ENCODE measurements at places on chromosomes 12 and 14.
A peak's percentile ranks its signal among the peaks of the same experiment; 100 is the strongest.

- DNase-seq: no peak
Observed at GRCh38 chr14:51540364-51540763, 111.3 kb upstream of the FRMD6 start.

DNA sequence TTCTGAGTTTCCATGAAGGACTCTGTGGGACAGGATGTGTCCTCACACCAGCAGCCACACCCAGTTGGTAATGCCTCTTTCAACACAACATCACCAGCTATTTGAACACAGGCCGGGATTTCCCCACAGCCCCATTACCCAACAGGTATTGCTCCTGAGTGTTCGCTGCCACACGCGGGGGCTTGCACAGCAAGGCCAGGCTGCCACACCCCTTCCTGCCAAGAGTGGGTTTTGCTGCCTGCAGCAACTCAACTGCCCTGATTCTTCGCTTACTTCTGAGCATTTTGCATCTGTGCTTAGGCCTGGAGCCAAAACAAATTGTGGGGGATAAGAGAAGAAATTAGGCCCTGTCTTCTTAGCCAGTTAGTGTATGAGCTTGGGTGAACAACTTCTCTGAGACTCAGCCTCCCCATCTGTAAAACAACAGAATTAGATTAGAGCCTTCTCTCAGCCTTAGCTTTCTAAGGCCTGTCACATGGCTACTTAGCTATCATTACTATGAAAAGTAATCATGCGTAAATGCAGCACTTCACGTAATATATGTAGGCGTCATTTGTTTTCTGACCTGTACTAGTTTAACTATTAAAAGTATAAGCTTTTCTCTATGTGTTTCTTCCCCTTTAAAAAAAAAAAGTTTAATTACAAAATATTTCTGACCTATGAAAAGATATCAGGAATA is 20.0 kb downstream of the CKAP4 start:
- DNase-seq: peak; percentile 59

DNA sequence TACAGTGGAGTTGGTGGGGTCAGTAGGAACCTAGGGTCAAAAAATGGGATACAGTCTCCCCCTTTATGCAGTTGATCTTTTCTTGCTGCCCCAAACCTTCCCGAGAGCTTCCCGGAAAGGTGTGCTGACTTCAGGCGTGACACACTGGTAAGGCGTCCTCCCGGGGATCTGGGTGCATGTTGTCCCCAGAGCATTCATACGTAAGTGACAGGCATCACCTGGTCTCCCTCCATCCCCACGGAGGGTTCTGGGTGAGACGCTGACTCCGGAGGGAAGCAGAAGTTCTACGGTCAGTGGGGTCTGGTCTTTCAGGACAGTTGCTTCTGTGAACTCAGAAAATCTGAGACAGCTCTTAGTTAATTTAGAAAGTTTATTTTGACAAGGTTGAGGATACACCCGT is 159.6 kb upstream of the RTL1 start:
- no peak for DNase-seq

DNA sequence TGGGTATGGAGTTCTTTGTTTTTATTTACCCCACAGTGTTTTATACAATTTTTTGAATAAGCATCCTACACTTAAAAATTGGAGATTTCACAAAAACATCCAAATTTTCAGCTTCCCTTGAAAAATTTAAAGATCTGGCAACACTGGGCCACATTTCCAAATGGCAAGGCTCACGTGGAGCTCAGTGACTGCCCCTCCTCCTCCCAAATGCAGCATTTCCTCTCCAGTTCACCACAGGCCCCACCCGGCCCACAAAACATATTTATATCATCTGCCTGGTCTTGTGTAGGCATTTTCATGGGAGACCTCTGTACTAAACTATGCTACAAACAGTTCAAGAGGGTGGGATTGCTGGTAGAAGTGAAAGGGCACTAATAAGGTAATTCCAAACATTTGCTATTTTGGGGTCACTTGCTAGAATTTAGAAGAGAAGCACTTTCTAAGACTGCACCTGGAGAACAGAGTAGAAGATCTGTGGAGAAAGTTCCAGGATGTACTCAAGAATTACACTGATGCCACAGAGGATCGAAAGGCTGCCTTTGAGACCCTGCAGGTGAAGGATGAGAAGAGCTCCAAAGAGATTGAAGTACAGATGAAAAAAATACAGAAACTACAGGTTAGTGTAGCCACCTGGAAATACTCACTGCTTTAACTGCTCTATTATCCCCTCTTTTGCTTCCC is 7.3 kb downstream of the FKBP11 start:
- no peak for DNase-seq

DNA sequence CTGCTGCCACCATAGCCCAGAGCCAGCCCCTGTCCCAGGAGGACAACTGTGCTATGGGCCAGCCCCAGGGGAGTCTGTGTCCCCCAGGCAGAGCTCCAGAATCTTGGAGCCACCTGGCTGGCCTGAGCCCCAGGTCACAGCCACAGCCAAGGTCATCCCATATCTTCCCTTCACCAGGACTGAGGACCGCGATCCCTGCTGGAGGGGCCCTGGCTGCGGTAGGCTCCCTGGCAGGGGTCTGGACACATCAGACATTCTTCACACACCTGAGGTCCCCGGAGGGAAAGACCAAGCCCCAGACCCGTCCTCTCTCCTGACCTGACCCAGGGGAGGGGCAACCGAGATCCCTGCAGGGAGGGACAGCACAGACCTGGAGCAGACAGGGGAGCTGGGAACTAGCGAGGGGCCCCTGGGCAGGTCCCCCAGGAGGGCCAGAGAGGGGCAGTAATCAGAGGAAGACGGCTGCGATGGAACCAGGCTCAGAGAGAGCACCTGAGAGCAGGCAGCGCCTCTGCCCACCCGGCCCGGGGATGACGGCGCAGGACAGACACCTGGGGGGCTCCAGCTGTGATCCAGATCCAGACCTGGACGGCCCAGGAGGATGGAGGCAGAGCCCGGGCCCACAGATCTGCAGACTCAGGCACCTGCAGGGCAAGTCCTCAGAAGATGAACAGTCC is 103.2 kb upstream of the EIF5 start:
- DNase-seq: no peak

DNA sequence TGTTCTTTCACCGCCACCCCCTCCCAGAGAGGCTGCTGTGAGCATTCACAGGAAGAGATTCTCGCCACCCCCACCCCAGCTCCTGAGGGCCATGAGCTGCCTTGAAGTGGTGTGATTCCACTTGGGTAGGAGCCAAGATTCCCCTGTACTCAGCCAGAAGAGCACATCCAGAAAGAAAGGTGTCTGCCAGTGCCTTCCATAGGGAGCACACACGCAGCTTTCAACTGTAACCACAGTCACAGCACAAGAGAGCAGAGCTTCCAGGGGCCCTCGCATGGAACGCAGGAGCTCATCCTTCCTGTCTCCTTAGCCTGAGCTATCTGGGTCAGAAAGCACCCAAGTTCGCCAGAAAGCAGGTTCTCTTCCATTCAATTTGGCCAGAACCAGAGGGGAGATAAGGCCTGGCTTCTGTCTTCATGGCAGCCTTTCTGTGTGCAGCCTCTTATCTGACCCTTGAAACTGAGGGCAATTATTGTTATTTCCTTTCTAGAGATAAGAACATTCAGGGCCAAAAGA is 66.6 kb upstream of the SCN8A start:
- no peak for DNase-seq

DNA sequence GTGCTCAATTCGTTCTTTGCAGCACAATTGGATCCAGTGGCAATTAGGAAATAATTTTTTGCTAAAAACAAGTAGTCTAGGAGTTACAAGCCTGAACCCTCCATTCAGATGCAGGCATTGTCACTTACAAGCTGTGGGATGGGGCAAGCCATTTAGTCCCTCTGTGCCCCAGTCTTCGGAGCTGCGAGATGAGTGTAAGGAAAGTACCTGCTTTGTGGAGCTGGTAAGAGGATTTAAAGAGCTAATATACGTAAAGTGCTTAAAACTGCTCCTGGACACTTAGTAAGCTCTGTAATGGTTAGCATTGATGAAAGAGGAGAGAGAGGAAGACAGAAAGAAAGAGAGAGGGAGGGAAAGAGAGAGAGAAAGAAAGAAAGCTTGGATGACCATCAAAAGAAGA is 112.5 kb downstream of the LGMN start:
- DNase-seq: no peak

DNA sequence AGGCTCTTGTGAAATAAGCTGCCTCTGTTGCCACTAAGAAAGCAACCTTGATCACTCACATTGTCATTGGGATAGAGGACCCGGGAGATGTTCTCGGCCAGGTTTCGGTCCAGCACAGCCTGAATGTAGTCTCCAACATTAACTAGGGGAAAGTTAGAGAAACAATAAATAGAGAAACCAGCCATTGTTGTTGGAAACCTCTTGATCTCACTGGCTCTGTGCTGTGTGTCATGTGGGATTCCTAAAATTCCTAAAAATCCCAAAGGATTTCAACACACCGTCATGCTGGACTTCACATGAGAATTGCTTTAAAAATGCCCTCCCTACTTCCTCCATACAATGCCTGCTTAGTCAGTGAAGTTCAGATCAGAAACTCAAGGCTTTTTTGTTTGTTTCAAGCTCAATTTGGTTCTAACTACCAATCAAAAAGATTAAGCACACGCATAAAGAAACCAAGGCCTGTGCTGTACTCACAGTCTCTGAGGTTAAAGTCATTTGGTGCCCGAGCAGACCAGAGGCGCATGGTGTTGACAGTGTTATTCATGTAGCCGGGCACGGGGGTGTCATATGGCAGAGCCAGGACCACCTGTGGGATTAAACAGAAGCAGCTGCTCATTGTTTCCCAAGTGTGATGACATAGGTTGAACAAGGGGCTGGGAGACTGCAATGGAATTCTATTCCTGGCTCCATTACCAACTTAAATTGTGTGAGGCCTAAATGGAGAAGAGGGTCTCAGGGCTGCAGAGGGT is 23.6 kb downstream of the PYGL start:
- DNase-seq: no peak

DNA sequence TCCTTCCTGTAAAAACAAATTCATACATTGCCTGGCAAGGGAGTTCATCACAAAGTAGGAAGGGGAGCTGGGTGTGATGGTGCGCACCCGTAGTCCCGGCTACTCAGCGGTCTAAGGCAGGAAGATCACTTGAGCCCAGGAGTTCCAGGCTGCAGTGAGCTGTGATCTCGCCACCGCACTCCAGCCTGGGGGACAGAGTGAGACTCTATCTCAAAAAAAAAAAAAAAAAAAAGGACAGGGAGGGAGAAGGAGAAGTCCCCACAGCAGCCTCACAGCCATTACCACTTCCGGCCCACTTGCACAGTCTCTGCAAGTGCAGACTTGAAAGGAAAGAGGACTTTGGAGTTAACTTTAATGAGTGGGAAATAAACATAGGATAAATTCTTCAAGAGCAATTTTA is 121.0 kb downstream of the FBXL14 start:
- no peak for DNase-seq

DNA sequence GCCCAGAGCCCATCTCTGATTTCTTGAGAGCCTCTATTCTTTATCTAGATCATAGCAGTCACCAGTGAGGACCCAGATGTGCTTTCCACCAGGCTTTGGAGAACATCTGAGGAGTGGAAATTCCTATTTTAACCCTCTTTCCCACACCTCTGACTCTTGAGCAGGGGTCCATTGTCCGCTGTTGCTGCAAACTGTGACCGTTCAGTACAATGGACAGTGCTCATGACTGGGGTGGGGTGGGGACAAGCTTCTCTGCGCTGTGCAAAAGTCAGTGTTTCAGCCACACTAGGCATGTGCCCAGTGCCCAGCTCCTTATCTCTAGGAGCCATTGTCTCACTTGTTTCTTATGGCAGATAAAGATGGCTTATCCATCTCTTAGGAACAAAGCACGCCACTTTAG is 16.9 kb upstream of the KRT7 start:
- DNase-seq: peak; percentile 28

- peak; percentile 53 for DNase-seq
Observed at GRCh38 chr12:542395-543113, 82.8 kb downstream of the B4GALNT3 start.

- no peak for DNase-seq
Observed at GRCh38 chr12:82187595-82187994, 170.6 kb downstream of the CCDC59 start.

DNA sequence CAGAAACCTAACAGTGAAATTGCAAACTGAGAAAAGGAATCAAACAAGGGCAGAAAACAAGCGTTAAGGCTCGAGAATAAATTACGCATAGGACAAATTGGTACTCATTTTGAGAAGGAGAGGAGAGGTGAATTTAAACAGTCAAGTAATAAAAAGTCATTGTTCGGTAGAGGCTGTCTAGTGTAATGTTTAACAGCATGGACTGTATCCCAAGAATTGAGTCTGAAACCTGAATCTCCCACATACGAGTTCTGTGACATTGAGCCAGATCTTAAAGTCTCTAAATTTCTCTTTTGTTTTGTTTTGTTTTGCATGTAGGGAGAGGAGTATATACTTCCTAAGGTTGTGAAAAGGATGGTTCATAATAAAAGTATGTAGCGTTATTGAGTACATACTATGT is 216.5 kb upstream of the BTG1 start:
- DNase-seq: no peak

GRCh38 chr12:105384916-105385535 is 54.5 kb downstream of the C12orf75 start:
- DNase-seq: no peak

- no peak for DNase-seq
Observed at GRCh38 chr12:93447555-93448290, 6.0 kb upstream of the UBE2N start.

- no peak for DNase-seq
Observed at GRCh38 chr12:58931518-58931917, 11.2 kb upstream of the LRIG3 start.

DNA sequence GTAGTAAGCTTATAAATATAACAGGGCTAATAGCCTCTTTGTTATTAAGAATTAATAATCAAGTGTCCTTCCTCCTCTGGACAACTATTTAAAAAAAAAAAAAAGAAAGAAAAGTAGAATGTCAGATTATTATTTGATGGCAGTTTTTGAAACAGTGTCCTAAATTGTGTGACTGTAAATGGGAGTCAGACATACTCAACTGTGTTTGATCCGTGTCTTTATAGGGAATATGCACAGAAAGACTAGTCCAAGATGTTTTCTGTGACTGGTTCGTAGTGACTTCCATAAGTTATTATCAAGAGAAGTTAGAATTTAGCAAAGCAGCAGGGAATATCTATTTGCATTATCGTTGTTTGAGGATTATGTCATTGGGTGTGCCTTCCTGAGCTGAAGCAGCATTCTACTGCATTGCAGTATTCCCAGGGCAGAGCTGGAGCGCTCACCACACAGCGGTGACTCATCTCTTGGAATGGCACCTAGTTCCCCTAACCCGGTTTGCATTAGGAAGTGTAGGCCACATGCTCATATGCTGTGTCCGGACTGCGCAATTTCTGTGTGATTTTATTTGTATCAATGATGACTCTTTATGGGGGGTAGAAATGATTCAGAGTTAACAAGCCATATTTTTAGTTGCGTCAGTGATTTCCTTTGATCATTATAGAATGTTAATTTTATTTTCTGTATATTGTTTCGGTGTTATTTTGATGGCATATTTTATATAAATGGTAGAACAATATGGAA is 7.9 kb downstream of the DYNC1H1 start:
- DNase-seq: peak; percentile 82

GRCh38 chr12:53770281-53770680 is 18.5 kb upstream of the CISTR start:
- no peak for DNase-seq

- no peak for DNase-seq
Observed at GRCh38 chr14:105974902-105975301, 448.5 kb downstream of the TMEM121 start.

GRCh38 chr12:48197971-48198671 is 5.0 kb downstream of the OR10AD1 start:
- peak; percentile 99 for DNase-seq

All from Right ventricle myocardium superior (tissue), 1 donor.